SHP77 treated with DMSO at 0.1 percent for 48 hours (cell line): ENCODE measurements at places on chromosomes 4 and X.
A peak's percentile ranks its signal among the peaks of the same experiment; 100 is the strongest.

GRCh38 chr4:118954246-118954645, 65.6 kb downstream of the SYNPO2 start:
- DNase-seq, result no peak

DNA sequence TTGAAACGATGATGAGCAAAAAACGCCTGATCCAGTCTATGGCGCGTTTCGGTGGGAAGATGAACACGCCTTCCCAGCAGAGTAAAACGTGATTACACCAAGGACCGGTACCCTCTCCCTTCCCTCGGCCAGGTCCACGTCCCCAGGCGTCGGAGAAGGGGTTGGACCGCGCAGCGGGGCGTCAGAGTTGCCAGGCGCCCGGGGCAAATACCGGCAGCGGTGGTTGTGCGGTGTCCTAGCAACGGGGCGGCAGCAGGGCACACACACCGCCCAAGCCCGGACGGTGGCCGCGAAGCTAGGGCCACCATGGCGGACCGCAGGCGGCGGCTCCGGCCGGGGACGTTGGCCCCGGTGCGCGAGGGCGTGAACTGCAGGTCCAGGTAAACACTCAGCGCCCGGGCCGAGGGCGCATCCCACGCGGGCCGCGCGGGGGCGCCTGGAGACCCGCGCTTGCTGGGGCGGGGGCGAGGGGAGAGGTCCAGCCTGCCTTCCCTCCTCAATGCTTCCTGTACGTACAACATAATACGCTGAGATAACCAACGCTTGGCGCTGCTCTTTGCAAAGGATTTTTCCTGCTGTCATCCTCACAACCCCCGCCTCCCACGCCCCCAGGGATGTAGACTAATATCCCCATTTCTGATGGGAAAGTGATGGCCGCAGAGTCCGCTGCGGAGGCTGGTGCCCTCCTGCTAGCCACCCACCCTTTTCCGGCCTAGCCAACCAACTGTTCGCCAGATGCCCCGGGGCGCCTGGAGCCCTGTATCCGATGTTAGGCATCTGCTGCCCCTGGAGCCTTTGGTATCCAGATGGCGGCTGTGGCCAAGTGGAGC, at the start of gene FAM47E:
Gene FAM47E, plus strand, starts transcription at position 281 of the 830 bp plus-strand sequence. Its CDS starts 26 bp downstream, at position 307.
- DNase-seq, result peak; percentile 52

- no peak for DNase-seq
Measured at GRCh38 chr4:181693517-181693916, 549.7 kb upstream of the TENM3 start.

- no peak for DNase-seq
Measured at GRCh38 chr4:143502231-143502630, 11.3 kb upstream of the SMARCA5 start.

DNA sequence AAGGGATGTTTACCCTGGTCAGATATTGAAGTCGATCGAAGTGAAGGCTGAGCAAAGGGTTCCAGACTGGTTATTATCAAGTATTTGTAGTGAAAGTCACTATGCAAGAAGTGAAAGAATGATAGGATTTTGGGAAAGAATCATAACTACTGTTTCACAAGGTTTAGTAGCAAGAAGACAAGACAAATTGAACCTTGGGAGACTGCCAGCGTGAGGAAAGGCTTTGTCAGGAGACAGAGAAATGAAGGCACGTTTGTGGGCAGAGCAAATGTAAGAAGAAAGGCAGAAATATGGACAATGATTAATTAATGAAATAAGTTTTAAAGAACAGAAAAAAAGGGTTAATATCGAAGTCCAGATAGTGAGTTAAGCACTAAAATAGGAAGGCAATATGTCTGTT, 456.8 kb downstream of the TRIML1 start:
- no peak for DNase-seq

GRCh38 chr4:45241976-45242375, 515.6 kb upstream of the GNPDA2 start:
- DNase-seq, result no peak

DNA sequence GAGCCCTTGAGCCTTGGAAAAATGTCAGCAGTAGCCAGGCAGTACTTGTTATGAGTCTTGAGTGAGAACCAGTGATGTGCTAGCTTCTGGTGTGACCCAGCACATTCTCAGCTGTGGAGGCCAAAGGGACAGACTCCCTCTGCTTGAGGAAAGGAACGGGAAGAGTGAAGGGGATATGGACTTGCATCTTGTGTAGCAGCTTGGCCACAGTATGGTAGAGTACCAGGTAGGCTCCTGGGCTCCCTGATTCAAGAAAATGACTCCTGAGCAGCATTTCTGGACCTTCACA, 1601.9 kb upstream of the ADGRL3 start:
- DNase-seq, result no peak

DNA sequence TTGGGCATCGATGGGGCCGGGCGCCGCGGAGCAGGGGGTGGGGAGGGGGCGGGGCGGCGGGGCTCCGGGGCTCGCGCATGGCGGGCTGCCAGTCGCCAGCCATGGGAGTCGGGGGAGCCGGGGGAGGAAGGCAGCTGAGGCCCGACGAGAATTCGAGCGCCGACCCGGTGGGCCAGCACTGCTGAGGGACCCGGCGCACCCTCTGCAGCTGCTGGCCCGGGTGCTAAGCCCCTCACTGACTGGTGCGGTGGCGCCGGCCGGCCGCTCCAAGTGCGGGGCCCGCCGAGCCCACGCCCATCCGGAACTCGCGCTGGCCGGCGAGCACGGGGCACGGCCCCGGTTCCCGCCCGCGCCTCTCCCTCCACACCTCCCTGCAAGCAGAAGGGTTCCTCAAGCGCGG, 49.4 kb downstream of the GSX2 start:
- DNase-seq, result no peak

- no peak for DNase-seq
Measured at GRCh38 chr4:147927377-147928137, 195.7 kb downstream of the ARHGAP10 start.

GRCh38 chr4:66059136-66059535, 388.8 kb upstream of the EPHA5 start:
- DNase-seq, result no peak

DNA sequence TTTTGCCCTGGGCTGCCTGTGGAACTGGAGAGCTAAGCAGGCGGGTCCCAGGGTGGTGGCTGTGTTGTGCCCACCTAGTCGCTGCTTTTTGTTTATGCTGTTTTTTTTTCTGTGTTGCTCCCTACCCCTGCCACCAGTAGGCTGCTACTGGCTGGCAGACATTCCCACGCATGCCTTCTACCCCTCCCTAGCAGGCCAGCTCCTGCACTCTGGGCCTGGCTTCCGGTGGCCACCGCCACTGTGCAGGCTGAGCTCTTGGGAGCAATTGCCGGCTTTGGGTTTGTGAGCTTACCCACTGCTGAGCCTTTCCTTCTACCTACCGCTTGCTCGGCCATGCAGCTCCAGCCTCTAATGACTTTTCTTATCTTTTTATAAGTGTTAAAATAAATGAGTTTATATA, 57.6 kb downstream of the RBM46 start:
- no peak for DNase-seq

- DNase-seq, result no peak
Measured at GRCh38 chr4:147779451-147779850, 47.6 kb downstream of the ARHGAP10 start.

DNA sequence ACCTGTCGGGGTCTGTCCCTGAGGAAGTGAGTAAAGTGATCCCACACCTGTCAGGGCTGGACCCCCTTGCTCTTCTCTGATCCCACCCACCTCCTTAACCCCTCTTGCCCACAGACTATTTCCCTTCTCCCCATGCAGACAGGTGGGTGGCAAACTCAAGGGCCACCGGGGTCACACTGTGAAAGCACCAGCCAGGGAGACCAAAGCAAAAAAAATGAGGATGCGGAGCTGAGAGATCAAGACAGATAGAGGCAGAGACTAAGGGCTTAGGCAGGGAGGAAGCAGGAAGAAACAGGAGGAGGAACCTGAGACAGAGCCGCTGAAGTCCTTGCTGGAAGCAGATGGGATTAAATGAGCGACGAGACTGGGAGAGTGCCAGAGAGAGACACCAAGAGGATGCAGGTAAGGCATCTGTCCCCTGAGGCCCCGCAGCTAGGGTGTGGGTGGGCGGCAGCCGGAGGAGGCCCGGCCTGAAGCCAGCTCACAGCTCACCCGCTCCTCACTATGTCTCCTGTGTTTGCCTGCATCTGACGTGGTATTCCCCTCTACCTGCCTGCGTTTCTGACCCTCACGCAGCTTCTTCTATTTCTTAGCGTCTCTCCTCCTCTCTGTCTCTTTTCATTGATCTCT, 7.2 kb downstream of the TIMM17B start:
- DNase-seq, result no peak

DNA sequence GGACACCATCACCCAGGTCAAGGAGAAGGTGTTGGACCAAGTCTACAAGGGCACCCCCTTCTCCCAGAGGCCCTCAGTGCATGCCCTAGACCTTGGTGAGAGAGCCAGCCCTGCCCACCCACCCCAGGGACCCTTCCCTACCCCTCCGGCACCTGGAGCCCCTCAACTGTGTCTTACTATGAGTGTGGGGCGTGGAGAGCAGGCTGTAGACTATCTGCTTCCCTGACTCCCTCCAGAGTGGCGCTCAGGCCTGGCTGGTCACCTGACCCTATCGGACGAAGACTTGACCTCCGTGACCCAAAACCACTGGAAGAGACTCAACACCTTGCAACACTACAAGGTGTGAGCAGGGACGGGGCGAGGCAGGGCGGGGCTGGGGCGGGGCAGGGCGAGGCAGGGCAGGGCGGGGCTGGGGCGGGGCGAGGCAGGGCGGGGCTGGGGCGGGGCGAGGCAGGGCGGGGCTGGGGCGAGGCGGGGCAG, 4.7 kb upstream of the SRPK3 start:
- DNase-seq, result no peak

DNA sequence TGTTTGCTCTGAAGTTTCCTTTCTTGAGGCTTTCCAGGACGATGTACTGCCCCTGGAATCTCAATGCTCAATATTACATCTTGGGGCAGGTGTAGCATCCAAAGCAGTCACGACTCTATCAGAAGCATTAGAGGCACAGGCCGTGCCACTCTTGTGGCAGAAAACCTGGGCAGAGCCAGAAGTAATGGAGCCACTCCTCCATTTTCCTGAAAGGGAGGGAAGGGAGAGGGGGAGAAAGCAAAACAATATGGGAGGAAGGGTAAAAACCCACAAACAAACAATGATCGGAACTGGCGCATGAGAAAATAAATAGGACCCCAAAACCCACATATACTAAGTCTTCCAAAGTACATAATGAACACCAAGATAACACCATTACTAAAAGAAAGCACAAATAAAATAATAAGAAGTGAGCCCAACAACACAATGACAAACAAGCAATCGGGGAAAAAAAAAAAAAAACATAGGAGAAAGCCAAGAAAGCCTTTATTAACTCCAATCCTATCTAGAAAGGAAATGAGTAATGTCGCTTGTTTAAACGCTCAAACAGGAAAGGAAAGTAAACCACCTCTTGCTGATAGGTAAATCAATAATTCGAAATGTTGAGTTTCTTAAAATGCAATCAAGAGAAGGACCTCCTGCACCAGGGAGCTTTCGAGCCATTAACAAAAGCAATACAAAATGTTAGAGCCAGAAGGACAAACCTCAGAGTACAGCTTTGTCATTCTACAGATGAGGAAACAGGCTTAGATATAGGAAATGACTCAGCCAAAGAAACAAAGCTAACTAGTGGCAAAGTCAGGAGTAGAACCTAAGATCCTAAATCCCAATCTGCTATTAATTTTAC, 117.4 kb downstream of the ATRX start:
- no peak for DNase-seq

DNA sequence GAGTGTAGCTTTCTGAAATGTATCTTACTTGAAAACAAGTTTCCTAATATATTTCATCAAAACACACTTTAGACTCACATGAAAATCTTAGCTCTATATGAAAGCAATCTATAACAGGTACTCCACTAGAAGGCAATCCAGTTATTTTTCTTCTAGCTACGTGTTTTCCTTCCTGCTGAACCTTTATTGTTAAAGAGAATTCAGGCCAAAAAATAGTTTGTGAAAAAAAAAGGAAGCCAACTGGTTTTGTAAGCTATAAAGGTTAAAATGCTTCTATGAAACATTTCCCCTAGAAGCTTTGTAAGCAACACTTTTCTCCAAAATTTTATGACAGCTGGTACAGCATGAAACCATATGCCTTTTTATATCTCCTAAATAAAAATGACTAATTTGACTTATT, 304.7 kb upstream of the DIAPH2 start:
- no peak for DNase-seq

DNA sequence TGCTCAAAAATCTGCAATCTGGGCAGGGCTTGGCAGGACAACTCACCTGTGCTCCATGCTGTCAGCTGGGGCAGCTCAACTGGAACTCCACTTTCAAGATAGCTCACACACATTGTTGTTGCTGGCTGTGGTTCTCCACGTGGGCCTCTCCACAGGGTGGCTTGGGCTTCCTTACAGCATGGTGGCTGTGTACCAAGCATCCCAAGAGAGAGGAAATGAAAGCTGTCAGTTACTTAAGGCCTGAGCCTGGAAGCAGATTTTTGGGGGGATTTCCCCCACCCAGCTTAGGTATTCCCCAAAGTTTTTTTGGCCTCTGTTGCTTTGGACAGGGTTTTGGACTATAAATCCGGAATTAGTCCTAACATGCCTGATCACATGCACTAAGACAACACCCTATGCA, 81.0 kb downstream of the BCOR start:
- DNase-seq, result no peak

- DNase-seq, result no peak
Measured at GRCh38 chr4:35918491-35918977, 325.8 kb downstream of the ARAP2 start.

DNA sequence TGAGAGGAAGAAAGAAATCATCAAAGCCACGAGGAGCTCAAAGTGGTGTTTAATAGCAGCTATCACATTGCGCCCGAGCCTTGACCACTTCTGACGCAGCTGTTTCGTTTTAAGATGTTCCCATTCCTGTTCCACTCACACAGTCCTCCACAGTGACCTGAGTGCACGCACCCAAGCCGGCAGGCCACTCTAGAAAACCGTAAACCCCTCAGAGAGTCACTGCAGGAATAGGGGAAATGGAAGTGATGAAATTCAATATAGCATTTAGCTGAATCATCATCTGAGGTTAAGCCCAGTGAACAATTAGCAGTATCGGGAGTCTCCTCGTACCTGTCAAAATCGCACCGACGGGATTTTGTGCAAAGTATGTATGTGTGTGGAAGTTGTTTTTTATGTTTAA, 17.9 kb upstream of the HAND2 start:
- peak; percentile 2 for DNase-seq

DNA sequence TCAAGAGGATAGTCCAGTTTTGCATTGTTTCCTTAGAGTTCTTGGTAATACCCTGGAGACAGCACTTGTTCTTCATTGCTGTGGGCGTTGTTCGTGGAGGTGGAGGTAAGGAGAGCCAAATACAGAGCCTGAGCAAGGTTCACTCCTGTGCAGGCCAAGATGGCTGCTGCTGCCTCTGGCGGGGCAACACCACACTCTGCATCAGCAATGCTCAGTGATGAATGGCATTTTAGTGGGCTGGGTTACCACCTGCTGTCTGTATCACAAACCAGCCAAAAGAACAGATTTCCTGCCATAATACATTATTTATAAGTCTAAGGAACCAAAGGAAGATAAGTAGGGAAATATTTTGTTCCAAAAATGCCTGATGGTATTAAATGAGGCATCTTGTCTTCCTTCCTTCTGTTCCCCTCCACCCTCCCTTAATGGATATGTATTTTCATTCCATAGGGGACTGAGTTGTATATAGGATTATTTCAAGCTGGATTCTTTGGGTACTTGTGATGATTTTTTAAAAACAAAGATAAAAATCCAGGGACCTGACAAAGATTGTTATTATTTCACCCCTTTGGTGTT, 61.6 kb upstream of the LIMCH1 start:
- no peak for DNase-seq
